ENCODE measurements at places on chromosomes 5 and 9. TPM values are rescaled to one million over a fixed set of nuclear protein-coding genes. Genes with fewer than 3 reads are reported as not detected.

The ANKRD55 gene
- not detected for total RNA-seq

The FCN1 gene
- total RNA-seq = 27.9 TPM

The SPATA31E1 gene
- total RNA-seq = not detected

The SMIM3 gene
- total RNA-seq = 177 TPM

The LIX1 gene
- total RNA-seq = not detected

The PRRX2 gene
- 8.5 TPM for total RNA-seq

The N4BP3 gene
- 2.4 TPM for total RNA-seq

The ITK gene
- 4.5 TPM for total RNA-seq

The FABP6 gene
- not detected for total RNA-seq

The FREM1 gene
- 6.4 TPM for total RNA-seq

The LVRN gene
- total RNA-seq = 15.9 TPM

The TMEM252 gene
- total RNA-seq = not detected

The C5orf46 gene
- total RNA-seq = not detected

The TEK gene
- total RNA-seq = 16.3 TPM

The PTGR1 gene
- total RNA-seq = 53.0 TPM

The RNF183 gene
- total RNA-seq = not detected

The LCN1 gene
- total RNA-seq = 2.3 TPM

The CDC14B gene
- 37.4 TPM for total RNA-seq

The FOXD4L4 gene
- total RNA-seq = not detected

The PCDHA2 gene
- total RNA-seq = not detected

The CDKN2B gene
- 68.7 TPM for total RNA-seq

The EQTN gene
- total RNA-seq = not detected

The MROH2B gene
- not detected for total RNA-seq

The ABO gene
- total RNA-seq = 2.3 TPM

The PCDHGA9 gene
- total RNA-seq = 3.9 TPM

The DOCK8 gene
- 31.0 TPM for total RNA-seq

The MEIKIN gene
- total RNA-seq = 1.0 TPM

The PCA3 gene
- total RNA-seq = not detected

The SLC25A46 gene
- total RNA-seq = 48.3 TPM

The LECT2 gene
- not detected for total RNA-seq

The FGD3 gene
- total RNA-seq = 9.8 TPM

The FRMPD1 gene
- 0.19 TPM for total RNA-seq

The IFNB1 gene
- not detected for total RNA-seq

The SLC36A3 gene
- total RNA-seq = not detected

The CDKN2B-AS1 gene
- total RNA-seq = 0.64 TPM

The FCN2 gene
- total RNA-seq = 1.2 TPM

The NDOR1 gene
- 10.4 TPM for total RNA-seq

The DIRAS2 gene
- total RNA-seq = not detected
